ENCODE measurements at places on chromosomes 16 and 17.

GRCh38 chr17:31266042-31266441 lies 31.0 kb downstream of the OMG start:
- no peak for DNase-seq

DNA sequence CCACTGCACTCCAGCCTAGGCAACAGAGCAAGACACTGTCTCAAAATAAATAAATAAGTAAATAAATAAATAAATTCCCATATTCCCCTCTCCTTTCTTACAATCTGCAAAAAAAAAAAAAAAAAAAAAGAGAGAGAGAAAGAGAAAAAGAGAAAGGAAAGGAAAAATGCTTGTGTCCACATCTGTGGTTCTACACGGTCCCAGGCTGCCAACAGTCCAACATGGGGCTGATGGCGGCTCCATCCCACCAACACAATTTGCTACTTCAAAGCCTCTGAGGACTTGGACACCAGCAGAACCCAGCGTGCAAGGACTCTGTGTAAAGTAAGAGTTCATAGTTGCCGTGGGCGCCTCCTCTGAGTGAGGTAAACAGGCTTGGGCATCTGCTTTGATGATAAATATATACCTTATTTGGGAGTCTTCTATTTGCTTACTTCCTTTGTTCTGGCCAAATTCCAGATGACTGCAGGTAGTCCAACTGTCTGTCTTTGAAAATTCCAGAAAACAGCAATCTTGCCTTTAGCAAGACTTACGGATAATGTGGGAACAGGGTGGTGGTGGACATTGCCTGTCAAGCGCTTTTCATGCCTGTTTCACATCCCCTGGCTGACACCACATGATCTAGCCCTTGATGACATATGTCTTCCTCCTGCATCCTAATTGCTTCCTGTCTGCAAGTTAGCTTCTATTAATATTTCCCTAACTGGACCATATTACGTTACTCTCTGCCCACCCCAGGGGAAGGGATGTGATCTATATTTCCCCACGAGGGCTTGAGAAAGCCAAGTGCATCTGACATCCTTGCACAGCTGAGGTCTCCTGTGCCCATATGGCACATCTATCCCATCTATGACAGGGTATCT lies 10.1 kb downstream of the LITAF start:
- DNase-seq, result no peak

DNA sequence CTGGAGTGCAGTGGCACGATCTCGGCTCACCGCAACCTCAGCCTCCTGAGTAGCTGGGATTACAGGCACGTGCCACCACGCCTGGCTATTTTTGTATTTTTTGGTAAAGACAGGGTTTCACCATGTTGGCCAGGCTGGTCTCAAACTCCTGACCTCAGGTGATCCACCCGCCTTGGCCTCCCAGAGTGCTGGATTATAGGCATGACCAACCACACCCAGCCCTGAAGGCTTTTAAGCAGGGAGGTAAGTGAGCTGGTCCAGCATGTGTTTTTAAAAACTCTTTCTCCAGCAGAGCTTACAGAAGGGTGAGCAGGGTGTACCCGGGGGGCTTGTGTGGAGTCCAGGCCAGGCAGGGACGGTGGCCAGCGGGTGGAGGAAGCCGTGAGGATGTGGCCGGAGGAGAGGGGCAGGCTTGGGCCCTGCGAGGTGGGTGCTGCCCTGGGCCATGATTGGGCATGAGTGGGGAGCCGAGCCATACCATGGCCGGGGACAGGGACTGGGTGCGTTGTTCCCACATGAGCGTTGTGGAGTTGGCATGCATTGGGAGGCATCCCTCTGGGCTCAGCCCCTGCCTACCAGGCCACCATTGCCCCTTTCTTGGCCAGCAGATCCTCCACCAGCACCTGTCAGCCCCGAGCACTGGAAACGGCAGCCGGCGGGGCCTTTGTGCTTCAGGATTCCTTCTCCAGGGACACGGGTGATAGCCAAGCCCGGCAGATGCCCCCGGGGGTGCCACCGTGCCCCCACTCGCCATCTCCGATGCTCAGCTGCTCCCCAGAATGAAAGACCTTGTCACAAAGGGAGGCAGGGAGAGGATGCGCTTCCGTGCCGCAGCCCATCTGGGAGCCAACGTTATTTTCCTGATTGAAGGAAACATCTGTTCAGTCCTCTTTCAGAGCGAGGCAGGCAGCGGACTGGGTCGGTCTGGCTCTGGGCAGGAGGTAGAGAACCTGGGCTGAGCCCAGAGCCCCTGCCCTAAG lies 64.5 kb downstream of the RAI1 start:
- no peak for DNase-seq

GRCh38 chr16:56910654-56911539 lies 21.0 kb upstream of the HERPUD1 start:
- DNase-seq, result no peak

DNA sequence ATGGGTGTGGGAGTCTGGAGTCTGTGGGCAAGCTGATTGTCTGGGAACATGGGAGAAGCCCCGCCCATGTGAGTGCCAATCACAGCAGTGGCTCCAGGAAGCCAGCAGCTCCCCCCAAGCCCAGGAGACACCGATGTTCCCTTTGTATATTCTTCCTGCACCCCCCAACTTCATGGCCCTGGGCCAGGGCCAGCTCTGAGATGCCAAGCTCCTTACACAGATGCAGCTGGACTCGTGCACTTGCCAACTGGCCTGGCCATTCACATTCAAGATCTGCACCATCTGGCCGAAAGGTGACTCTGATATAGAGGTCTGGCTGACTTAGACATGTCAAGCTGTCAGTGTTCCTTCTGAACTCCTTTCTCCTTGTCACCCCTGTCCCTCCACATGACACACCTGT lies 50.5 kb downstream of the CACNG5 start:
- DNase-seq, result no peak

DNA sequence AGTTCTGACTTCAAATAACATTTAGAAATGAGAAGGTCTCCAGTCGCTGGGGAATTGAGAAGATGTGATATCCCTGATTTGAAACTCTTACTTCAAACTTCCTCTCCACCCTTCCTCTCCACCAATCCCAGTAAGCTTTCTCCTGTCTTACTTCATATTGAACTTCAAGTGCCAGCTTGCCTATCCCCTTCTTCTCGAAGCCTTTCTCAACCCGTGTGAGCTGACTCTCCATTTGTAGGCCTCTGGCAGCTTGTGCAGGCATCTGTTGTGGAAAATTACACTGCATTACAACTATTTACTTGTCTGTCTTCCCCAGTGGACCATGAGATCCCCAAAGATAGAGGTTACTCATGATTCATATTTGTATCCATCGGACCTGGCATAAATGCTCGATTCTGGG lies 280.8 kb upstream of the CDH5 start:
- DNase-seq, result no peak

All from effector memory CD4-positive, alpha-beta T cell (primary cell).